ENCODE measurements at places on chromosomes 1 and 21. TPM values are rescaled to one million over a fixed set of nuclear protein-coding genes. Genes with fewer than 3 reads are reported as not detected.

- DNase-seq: peak; percentile 31
Measured at GRCh38 chr1:154796303-154796892, 73.7 kb downstream of the KCNN3 start.

DNA sequence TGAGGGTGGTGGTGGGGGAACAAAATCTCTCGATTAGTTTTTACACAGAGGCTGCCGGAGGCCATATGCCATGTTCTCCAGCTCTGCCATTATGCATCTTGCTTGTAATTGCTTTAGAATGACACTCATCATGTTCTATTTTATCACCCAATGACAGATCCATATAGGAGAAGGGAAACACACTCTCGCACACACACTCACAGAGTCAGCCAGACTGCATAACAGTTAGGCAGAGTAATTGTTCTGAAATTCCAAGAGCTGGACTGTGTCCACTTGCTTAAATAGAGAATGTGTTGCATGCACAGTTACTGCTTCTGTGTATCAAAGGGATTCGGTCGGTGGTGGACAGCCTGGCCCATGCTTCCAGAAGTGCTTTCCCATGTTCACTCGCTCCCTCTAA, 30.6 kb downstream of the KCND3 start:
- no peak for DNase-seq

DNA sequence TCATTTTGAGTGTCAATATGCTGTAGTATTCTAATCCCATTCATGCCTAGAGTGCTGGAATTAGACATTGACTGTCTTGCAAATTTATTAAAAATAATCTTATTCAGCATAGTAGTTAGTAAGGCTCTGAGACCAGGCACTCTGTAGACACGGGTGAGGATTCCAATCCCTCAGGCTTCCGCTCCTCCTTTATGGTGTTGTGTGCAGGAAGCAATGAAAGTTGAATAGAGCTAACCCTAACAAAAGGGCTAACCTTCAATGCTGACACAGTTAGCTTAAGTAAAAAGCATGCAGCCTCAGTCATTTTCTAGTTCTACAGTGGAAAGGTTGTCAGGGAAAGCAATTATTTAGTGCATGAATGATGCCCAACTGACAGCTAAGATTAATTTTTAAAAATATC, 199.6 kb upstream of the SGIP1 start:
- no peak for DNase-seq

DNA sequence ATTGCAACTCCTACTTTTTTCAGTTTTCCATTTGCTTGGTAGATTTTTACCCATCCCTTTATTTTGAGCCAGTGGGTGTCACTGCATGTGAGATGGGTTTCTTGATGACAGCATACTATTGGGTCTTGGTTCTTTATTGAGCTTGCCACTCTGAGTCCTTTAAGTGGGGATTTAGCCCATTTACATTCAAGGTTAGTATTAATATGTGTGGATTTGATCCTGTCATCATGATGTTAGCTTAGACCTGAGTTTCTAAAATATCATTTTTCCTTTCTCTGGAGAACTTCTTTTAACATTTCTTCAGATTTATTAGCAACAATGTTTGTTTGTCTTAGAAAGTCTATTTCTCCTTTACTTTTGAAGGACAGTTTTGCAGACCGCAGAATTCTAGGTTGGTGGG, 11.8 kb upstream of the S100B start:
- DNase-seq: no peak

The RAB3B gene
- 51.6 TPM for polyA plus RNA-seq

The TNFRSF8 gene
- 0.15 TPM for polyA plus RNA-seq

The OR14K1 gene
- polyA plus RNA-seq: not detected

DNA sequence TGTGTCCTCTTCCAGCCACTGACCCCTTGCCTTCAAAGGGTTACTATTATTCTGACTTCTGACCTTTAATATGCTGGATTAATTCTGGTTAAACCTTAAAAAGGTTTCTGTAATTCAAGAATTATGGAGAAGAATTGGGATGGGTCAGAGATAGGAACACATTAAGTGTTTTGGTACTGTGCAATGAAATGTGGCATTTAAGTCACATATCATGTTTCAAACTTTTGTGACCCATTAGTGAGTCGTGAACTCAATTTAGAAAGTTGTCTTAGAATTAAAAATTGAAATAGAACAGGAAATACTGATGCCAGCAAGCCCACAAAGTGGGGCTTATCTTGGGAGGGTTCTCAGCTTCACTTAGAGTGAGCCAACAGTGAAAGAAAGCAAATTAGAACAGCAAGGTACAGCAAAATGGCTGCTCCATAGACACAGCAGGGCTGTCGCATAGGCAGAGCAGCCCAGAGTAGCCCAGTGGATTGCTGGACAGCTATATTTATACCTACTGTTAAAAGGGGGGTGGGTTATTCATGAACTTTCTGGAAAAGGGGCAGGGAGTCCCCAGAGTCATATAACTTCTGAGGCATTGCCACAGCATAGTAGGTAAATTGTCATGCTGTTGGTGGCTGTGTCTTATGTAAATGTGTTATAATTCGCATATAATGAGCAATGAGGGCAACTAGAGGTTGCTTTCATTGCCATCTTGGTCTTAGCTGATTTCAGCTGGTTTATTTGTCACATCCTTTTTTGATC, 10.5 kb downstream of the SCP2 start:
- DNase-seq: no peak

- no peak for DNase-seq
Measured at GRCh38 chr1:155001425-155001674, 1.3 kb upstream of the ZBTB7B start.

GRCh38 chr1:15616373-15617172, 685 bp upstream of the DDI2 start:
- DNase-seq: peak; percentile 66

The CFH gene
- 83.0 TPM for polyA plus RNA-seq

GRCh38 chr21:44375281-44375651, 21.8 kb downstream of the TRPM2 start:
- DNase-seq: no peak

The RNF207 gene
- 2.6 TPM for polyA plus RNA-seq

The GSTM2 gene
- 71.1 TPM for polyA plus RNA-seq

DNA sequence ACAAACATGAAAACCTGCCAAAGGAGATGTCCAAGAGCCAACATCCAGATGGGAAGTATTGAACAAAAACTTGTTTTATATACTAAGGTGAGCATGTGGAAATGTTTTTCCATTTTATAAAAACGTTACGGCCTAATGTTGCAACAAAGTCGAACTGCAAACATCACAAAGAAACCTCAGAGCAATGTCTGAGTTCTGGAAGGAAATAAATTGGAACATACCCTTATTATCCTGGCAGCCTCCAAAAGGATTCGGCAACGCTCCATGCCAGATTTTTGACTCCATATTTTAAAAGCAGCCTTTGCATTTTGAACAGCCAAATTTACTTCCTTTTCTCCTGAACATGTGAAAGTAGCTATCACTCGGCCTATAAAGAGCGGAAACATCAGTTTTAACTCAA, 3.3 kb downstream of the ALDH9A1 start:
- DNase-seq: no peak

DNA sequence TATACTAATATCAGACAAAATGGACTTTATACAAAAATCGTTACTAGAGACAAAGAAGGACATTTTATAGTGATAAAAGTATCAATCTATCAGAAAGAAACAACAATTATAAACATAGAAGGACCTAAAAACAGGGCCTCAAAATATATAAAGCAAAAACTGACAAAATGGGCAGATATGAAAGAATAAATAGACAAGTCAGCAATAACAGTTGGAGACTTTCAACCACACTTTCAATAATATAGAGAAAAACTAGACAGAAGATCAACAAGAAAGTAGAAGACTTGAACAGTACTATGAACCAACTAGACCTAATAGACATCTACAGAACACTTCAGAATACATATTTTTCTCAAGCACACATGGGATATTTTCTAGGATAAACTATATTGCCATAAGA, 52.4 kb downstream of the MIS18A start:
- DNase-seq: no peak

The SAMD13 gene
- 0.68 TPM for polyA plus RNA-seq

The IGFN1 gene
- polyA plus RNA-seq: 0.01 TPM

Measured in fibroblast of lung (primary cell).